ENCODE measurements at places on chromosomes 4 and X.

DNA sequence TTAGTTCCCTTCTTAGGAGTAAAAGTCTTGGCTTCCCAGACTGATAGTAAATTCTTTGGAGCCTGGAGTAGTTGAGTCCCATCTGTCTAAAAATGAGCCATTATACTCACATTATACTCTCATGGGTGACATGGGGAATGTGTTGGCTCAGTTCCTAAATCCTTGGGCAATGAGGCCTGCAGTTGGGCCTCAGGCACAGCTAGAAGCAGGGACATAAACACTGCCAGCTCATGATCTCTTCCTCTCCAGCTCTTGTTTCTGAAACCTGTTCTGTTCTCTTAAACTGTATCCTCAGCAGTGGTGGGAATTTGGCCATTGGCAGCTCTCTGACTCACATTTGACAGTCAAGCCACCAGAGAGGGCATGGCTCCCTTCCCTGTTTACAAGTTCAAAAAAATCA, 212.5 kb downstream of the SPATA18 start:
- DNase-seq: peak; percentile 85

- DNase-seq: peak; percentile 45
Observed at GRCh38 chr4:67700116-67700737, 728 bp downstream of the UBA6 start.

- peak; percentile 3 for DNase-seq
Observed at GRCh38 chrX:24956828-24957227, 58.9 kb downstream of the ARX start.

DNA sequence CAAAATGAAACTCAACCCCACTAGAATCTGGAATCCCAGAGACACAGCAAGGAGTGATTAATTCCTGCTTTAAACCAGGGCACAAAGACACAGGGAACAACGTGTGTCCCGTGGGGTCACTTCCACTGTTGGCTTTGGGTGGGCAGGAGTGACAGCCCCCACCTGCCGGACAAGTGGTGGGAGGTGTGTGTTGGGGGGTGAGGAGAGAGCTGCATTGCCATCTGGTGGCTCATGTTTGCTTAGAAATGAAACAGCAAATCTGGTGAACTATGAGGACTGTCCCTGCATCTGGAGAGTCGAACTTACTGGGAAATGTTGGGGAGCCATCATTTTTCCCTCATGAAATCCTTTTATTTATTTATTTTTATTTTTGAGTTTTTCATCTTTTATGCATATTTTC, 75.9 kb upstream of the AFAP1 start:
- peak; percentile 35 for DNase-seq

- DNase-seq: no peak
Observed at GRCh38 chr4:88982757-88983156, 74.2 kb downstream of the FAM13A start.

- DNase-seq: no peak
Observed at GRCh38 chr4:123978637-123979036, 582.0 kb downstream of the SPRY1 start.

- DNase-seq: no peak
Observed at GRCh38 chr4:106522839-106523238, 154.3 kb upstream of the GIMD1 start.

DNA sequence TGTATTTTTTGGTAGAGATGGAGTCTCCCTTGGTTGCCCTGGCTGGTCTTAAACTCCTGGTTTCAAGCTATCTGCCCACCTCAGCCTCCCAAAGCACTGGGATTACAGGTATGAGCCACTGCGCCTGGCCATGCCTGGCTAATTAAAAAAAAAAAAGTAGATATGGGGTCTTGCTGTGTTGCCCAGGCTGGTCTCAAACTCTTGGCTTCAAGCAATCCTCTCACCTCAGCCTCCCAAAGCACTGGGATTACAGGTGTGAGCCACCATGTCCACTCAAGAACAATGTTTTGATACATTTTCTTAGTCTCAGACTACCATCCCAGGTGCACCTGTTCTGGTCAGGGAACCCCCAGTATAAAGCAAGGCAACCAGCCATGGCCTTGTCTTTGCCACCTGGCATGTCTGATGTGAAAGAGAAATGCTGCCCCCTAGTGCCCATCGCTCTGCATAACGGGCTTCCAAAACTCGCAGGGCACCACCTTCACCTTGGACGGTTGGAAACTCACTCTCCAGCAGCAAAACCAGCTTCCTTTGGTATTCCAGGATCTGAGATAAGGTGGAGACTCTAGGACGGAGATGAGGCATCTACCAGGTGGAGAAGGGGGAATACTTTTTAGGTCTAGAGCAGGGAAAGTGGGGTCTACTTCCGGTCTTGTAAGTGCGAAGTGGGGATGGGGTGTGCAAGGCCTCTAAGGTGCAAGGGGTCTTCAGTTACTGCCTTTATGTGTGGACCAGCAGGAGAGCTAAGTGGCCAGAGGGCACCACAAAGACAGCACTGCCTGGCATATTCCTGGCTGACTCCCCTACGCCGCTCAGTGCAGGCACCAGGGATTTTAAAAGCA, 47.7 kb upstream of the AFAP1 start:
- DNase-seq: peak; percentile 87

DNA sequence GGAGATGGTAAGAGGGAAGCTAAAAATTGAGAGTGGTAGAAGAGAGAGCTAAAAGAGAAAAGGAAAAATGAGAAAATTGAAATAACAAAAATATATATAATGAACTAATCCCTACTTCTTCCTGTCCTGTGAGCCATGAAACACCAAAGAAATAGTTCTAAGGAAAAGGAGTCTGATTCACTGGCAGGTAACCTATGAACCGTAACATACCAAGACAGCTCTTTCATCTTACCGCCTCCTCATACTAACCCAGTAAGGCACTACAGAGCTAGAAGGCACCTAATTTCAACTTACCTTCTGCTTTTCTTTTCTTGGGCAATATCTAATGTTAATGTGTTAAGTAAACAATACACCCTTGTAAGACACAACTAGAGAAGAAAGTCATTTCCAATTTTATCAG, 297.7 kb upstream of the DIAPH2 start:
- no peak for DNase-seq

GRCh38 chrX:106894978-106895452, 8.1 kb downstream of the RIPPLY1 start:
- DNase-seq: peak; percentile 30

GRCh38 chr4:113810906-113811305, 49.4 kb upstream of the CAMK2D start:
- DNase-seq: no peak

DNA sequence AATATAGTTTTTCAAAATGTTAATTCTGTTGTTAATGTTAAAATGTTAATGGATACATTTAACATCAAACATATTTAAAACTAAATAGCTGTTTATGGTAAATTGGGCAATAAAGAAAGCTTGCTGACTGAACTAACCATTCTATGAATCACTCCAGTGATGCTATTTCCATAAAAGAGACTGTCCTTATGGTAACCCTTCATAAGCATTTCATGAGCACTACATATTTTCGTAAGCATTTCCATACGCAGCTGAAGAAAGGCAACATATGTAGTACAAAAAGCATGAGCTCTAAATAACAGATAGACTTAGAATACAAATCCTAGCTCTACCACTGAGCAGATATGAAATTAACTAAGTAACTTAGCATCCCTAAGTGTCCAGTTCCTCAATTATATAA, 188.9 kb downstream of the COL25A1 start:
- peak; percentile 16 for DNase-seq

DNA sequence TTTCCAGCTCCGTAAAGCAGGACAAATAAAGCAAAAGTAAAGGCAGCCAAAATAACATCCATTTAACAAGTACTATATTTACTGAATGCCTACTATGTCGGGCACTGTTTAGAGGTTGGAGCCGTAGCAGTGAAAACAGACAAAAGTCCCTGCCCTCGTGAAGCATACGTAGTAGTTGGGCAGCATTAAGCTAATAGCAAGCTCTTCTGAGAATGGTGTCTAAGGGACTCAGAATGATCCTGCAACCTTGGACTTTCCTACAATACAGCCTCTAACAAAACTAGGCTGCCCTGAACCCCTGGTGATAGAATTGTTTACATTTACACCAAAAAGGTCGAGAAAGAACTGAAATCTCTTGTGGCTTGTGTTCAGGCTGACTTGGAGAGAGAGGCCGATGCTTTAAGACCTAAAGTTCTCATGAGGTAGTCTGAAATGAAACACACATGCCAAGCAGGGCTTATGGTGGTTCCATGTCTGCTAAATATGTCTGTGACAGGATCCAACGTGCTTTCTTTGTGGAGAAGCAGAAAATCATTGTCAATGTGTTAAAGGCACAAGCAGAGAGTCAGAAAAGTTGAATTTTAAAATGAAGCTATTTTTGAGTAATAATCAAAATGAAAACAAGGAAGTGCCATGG, 898 bp upstream of the PDGFC start:
- peak; percentile 21 for DNase-seq

GRCh38 chrX:38930474-38930873, 129.2 kb downstream of the MID1IP1 start:
- no peak for DNase-seq

GRCh38 chrX:40043895-40044294, 53.9 kb downstream of the BCOR start:
- DNase-seq: no peak

DNA sequence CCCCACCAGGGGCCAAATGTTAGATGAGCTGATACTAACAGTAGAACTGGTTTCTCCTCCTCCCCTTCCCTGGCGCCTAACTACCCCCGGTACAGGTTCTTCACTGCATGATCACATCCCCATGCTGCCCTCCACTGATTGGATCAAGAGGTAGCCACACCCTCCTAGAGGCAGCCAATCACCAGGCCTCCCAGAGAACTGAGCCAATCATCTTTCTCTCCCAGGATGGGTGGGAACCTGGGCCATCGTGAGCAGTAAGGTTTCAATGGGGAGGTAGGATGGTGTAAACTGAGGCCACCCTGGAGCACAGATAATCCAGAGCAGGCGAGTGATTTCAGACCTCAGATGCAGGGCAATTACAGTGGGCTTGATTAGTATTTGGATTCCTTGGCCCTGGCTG, 64.2 kb downstream of the PPP2R2C start:
- no peak for DNase-seq

- DNase-seq: no peak
Observed at GRCh38 chr4:158068068-158068467, 104.8 kb downstream of the GASK1B start.

- no peak for DNase-seq
Observed at GRCh38 chrX:20968996-20969395, 405.2 kb upstream of the CNKSR2 start.

- DNase-seq: peak; percentile 89
Observed at GRCh38 chrX:33840176-33840575, 291.9 kb downstream of the FAM47A start.

DNA sequence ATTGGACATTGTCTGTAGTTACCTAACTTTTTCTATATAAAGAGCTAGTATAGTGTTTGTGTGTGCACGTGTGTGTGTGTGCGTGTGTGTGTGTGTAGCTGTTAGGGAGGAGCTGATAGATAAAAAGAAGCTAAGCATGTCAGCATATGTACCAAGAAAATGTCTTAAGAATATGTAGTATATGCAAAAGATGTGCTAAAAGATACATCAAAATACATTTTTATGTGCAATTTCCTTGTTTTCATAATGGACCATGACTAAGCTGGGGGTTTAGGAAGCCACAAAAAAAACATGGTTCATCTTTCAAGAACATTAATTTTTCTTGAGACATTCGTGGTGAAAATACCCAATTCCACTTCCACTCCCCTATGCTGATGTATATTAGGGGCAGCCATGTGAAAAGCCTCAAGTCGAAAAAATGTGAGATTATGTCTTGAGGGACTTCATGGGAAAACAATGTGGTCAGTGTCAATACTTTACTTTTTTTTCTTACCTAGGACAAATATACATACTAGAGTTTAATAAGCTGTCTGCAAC, 1599.7 kb downstream of the ARAP2 start:
- no peak for DNase-seq

DNA sequence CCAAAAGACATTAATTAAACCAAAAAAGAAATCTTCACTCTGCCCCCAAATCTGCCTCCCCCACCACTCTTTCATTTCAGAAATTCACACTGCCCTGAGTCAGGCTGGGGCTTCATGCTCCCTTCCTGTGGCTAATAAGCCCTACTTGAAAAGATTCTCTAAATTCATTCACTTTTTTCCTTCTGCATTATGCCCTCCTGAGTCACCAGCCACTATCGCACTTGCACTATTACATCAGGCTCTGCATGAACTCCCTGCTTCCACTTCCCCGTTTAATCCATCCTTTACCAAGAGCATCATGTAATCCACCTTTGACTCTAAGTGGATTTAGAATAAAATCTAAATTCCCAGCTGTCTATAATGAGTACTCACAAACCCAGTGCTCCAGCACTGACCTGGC, 295.4 kb upstream of the KLF3 start:
- no peak for DNase-seq

GRCh38 chr4:1472911-1473518, 66.8 kb upstream of the NKX1-1 start:
- no peak for DNase-seq

DNA sequence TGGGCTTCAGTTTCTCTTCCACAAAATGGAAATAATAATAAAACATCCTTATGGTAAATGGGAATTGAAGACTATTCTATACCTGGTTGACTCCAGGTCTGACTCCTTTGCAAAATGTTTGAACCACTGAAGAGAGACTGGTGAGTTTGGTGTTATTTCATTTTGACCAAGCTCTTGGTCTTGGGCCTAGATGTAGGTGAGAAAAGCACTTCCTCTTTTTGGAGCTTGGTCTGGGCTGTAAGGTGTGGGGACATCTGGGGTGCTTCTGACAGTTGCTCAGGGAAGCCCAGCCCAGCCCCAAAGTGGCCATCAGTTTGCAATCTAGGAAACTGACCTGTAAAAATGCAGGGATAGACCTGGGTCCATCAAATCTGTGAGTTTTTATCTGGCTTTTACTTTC, 26.8 kb upstream of the SOD3 start:
- DNase-seq: no peak

DNA sequence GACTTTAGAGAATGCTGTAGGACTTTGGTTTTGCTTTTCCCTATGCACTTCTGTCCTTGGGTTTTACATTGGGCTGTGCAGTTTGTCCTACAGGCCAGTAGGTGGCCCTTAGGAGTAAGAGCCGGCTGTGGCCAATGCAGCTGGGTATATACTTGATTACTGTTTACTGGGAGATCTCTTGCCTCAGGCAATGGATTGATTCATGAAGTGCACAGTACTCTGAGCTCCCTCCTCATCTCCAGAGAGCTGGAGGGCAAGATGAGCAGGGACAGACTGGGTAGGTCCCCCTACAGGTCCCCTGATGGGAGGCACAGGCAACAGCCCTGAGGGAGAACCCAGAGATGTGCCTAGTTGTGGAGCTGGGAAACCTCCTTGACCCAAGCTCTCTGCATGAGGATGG, 103.8 kb upstream of the QRFPR start:
- peak; percentile 12 for DNase-seq

GRCh38 chr4:175326796-175327195, 408.6 kb downstream of the ADAM29 start:
- DNase-seq: peak; percentile 3

- peak; percentile 24 for DNase-seq
Observed at GRCh38 chr4:151324124-151324751, 1.2 kb downstream of the SH3D19 start.

GRCh38 chrX:1535241-1536041, 1.5 kb downstream of the P2RY8 start:
- no peak for DNase-seq

DNA sequence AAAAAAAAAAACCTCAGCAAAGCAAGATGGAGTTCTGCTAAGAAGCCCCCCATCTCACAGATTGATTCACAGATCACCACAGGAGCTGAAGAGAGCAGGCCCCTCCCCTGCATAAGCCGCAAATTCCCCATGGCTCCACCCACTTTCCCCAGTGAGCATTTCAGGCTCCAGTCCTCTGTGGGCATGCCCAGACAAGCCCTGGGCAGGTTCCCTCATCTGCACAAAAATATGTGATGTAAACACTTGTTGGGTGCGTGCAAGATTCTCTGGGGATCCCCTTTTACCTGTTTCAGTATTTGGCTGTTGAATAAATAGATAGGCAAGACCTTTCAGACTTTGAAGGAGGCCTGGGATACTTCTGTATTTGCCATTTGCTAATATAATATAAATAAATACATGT, 514.3 kb downstream of the PCDH7 start:
- no peak for DNase-seq
